ENCODE measurements at places on chromosomes 1 and 21. TPM values are rescaled to one million over a fixed set of nuclear protein-coding genes. Genes with fewer than 3 reads are reported as not detected.

GRCh38 chr21:42381347-42381984, 14.4 kb downstream of the TMPRSS3 start:
- no peak for DNase-seq

GRCh38 chr21:15468368-15468767, 261.4 kb upstream of the USP25 start:
- no peak for DNase-seq

DNA sequence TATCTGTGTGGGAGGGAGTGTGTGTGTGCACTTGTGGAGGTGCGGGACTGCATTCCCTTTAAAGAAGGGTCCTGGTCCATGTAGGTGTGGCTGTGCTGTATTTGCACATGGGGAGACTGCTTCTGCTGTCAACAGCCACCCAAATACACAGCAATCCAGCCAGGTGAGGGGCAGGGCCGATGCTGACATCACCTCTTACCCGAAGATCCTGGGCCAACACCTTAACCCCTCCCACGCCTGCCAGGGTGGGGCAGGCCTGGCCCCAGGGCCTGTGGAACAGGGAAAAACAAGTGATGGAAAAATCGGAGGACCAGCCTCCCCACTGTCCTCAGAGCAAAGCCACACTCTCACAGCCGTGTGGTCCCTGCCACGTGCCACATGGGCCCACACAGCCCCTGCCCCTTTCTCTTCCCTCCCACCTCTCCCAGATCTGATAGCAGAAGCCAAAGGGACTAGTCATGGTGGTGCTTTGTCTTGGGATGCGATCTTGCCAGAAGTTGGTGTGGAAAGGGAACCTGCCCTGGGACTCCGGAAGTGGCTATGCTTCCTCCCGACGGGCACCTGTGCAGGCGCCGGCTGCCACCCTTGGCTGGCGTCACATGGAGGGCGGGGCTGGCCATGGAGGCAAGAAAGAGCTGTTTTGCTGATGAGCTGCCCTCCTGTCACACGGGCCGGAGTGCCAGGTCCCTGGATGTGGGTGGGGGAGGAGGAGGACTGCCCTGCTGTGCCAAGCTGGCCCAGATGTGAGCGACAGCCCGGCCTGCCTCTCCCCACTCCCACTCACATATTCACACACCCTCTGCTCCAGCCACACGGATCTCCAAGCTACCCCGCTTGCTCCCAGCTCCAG, 7.8 kb upstream of the CASZ1 start:
- no peak for DNase-seq

DNA sequence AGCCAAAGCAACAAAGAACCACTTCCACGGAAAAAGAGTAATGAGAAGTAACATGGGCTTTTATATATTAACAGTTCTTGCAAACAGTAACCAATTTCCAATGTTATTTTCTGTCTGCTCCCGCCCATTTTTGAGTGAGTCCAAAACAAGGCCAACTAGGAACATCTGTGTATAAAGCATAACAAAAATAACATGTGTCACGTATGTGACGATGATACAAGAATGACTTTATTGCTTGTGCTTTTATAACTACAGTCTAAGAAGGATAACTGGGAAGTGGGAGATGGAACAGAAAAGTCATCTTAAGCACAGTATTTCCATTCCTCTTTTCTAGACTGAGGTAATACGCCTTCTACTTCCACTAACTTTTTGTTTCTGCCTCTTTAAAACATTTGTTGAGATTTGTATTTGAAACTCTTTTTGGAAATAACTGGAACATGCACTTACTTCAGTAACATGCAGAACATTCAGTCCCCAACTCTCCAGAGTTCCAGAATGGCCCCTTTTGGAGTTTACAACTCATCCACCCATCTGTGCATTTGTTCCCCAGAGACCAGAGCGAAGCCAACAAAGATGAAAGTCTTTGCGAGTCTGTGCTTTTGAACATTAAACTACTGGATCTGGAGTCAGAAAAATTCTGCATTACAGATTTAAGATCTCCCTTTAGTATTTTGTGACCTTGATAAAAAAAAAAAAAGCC, 143.0 kb upstream of the ZRANB2 start:
- DNase-seq: no peak

DNA sequence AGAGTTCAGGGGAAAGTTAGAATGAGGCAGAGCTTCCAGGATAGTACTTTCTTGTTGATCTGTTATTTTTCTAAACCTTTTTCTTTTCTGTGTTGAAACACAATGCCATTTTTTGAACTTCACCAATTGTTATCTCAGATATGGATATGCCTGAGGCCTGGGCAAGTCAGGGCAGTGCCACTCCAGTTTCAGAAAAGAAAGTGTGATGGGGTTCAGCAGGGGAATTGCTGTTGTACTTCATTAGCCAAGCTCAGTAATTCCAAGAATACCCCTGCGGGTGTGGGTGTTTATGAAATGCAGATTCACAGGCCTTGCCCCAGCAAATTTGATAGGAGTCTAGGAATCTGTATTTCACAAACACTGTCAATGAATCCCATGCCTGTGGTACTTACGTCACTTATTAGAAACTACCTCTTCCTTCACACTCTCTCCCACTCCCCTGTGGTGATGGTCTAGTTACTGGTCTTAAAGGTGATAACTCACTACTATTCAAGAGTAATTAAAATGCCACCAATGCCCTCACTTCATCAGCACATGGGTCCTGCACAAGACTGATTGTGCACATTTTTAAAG, 142.3 kb downstream of the PBX1 start:
- no peak for DNase-seq

DNA sequence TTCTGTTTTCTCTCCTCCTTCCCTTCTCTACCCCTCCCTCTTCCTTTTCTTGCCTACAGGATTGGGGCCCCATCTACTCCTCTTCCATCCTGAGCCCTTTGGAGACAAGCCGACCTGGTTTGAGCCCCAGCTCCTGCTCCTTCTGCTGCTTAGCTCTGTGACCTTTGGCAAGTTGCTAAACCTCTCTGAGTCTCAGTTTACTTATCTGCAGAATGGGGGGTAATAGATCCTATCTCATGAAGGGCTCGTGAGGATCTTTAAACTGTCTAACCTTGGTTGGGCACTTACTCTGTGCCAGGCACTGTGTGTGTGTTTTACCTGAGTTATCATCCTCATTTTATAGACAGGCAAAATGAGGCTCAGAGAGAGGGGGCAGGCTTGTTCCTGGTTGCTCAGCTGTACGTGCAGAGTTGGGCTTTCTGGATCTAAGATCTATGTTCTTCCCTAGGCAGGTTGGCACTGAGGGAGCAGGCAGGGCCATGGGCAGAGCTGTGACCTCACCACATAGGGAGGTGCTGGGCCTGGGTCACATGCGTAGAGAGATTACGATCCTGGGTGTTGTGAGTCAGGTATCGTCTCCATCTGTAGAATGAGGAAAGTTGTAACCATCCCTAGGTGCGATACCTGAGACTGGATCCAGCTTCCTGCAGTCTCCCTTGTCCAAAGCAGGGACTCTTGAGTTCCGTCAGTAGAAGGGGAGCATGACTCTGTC, 58.5 kb downstream of the FOXO6 start:
- DNase-seq: no peak

DNA sequence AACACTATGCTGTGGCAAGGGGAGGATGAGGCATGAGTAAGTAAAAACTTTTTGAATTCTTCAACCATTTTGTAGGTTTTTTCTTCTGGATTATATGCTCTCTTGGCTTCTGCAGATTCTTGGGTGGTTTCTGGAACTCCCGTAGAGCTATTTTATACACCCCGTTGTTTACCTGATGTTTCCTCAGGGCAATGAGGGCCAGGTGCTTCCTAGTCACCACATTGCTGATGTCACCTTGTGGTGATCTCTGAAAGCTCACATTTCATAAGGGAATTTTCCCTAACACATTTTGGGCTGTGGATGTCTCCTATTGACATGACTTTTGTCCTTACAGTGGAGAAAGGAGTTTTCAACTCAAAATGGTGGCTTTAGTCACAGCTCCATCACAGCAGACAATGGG, 356.6 kb downstream of the PLA2G4A start:
- no peak for DNase-seq

DNA sequence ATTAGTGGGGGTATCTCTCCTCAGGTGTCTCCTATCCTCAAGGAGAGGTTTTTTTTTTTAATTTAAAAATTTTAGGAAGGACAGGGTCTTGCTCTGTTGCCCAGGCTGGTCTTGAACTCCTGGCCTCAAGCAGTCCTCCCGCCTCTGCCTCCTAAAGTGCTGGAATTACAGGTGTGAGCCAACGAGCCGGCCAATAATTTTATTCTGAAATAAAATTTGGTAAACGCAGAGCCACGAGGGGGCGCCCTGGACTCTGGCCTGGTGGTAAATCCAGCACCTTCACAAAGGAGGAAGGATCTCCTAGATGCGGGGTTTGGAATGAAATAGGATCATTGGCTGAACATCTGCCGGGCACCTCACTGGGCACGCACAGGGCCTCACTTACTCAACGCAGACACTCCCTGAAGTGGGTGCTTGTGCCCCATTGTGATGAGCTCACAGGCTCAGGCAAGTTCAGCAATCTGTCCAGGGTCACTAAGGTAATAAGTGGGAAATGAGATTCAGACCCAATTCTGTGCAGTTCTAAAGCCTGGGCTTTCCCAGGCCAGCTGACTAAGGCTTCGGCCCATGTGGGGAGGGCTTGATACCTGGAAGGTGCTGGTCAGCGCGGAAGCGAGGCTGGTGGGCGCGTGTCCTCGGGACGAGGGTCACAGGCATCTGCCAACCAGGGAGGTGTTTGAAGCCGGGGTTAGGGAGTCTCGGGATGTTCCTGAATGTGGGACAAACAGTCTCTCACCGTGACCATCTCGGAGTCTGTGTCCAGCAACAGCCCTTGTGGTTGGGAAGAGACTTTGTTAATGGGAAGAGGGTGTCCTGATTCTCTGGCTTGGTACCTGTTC, 32.7 kb upstream of the ETV3 start:
- DNase-seq: no peak

DNA sequence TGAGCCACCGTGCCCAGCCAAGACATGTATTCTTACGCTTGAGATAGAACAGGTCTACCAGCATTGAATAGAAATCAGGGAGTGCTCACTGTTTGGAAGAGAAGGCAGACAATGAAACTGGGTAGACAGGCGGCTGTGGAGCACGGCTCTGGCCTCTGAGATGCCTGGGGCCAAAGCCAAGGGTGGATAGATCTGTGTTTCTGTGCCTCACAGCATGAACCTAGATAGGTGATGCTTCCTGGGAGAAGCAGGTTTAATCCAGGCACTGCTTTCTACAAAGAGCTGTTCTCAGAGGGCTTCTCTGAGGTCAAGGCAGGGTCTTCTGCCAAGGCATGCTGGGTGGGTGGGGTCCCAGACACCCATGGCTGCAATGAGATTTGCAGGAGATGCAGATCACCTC, 24.6 kb upstream of the PRSS38 start:
- DNase-seq: no peak

Gene MYOG
- not detected for total RNA-seq

Gene KLHDC7A
- 0.98 TPM for total RNA-seq

Gene PADI1
- total RNA-seq: 3.4 TPM

Gene LYPD8
- not detected for total RNA-seq

Data from epithelial cell of proximal tubule (primary cell).